Hematopoietic multipotent progenitor cell treated with erythropoietin and hydrocortisone succinate and interleukin-3 and kit ligand, for 8 days (in vitro differentiated cells): ENCODE measurements at places on chromosomes 16 and 17.

DNA sequence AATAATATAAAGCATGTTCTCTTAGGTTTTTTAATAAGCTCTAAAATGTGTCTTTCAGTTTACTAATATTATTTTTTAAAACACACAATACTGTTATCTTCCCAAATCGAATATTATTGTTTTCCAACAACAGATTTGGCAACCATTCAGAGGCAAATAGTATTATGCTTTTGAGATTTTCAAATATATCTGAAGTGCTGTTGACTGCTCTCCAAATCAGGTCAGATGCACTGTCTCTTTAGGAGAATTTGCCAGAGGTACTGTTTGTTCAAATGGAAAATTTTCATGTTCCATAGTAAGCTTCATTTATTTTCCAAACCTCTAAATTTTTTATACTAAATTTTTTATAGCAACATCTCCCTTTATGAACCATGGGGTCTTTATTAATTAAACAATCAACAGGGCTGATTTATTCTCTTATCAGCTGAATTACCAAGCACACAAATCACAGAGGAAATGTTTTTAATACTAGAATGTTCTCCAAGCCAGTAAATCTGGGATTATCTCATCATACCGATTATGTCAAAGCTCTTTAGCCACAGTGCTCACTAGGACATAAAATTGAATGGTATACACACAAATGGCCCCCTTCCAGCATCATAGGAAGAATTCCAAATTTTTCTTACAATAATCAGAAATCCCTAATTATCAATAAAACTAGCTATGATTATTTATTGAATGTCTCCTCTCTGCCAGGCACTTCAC is 108.8 kb upstream of the HLF start:
- no peak for DNase-seq

- DNase-seq = no peak
Measured at GRCh38 chr17:41433586-41433985, 7.2 kb downstream of the KRT38 start.

- no peak for DNase-seq
Measured at GRCh38 chr17:32880671-32881453, 3.9 kb upstream of the MYO1D start.

DNA sequence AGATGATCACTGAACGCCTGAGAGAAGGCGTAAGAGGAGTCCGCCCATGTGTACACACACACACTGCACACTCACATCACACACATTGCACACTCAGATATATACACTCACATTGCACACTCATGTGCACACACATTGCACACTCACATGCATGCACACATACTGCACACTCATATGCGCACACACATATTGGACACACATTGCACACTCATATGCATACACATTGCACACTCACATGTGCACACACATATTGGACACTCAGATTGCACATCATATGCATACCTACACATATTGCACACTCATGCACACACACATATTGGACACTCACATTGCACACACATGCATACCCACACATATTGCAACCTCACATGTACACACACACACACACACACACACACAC is 163.2 kb downstream of the WSCD1 start:
- no peak for DNase-seq

DNA sequence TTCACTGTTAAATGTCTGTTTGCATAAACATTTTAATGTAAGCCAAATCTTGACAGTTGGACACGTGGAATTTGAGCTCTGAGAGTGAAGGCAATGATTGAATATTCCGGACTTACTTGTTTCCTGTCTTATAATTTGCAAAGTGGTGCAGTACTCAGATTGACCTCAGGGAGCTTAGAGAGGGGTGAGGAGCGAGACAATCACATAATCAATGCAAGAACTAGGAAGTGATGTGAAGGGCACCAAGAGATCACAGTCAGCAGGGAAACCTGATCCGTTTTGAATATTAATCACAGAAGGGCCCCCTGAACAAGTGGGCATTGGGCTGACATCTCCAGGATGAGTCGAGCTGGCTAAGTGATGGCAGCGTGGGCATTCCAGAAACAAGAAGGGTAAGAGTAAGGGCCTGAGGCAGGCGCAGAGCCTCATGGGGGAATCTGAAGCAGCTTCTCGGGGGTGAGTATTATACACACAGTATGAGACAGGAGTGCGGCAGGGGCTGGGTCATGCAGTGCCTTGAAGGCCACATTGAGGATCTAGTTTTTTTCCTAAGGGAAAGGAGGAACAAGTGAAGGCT is 26.1 kb downstream of the TEX2 start:
- peak; percentile 43 for DNase-seq
